Left renal pelvis (tissue), 4 donors: ENCODE measurements at places on chromosomes 4 and X.

DNA sequence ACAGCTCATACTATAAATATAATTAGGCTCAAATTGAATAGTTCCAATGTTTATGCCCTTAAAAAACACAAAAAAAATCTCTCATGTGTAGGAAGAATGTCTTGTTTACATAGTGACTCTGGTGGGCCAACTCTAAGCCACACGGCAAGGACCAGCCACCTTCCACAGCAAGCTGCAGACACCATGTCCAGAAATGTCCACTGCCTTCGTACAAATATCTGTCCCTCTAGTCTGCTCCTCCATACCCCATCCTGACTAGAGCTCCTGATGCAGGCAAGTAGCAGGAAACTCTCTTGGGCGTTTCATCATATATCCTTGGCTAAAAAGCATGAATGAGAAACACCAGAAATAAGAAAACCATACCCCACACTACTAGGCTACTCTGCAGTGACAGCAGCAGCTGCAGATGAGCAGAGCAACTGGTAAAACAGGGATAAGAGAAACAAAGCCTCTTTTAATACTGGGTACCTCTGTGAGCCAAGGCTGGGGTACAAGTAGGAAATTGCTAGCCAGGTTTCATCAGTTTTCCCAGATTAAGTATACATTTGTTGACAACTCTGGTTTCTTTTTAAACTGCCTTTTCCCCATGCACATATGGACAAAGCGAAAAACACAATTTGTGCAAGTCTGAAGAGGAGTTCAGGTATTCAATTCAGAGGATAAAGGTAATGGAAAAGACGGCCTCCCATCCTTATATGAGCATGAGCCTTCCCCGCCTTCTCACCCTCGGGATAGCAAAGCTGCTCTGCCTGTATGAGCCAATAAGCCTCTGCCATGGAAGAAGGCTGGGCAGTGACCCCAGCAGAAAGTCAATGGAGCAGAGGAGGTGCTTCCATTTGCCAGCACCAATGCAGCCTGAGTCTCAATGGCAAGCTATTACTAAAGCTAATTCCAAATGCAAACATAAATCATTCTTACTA, 245.4 kb downstream of the DCLK2 start:
- no peak for DNase-seq

- no peak for DNase-seq
These were observed 557 bp upstream of the USP38 start for GRCh38 chr4:143184217-143184502.

DNA sequence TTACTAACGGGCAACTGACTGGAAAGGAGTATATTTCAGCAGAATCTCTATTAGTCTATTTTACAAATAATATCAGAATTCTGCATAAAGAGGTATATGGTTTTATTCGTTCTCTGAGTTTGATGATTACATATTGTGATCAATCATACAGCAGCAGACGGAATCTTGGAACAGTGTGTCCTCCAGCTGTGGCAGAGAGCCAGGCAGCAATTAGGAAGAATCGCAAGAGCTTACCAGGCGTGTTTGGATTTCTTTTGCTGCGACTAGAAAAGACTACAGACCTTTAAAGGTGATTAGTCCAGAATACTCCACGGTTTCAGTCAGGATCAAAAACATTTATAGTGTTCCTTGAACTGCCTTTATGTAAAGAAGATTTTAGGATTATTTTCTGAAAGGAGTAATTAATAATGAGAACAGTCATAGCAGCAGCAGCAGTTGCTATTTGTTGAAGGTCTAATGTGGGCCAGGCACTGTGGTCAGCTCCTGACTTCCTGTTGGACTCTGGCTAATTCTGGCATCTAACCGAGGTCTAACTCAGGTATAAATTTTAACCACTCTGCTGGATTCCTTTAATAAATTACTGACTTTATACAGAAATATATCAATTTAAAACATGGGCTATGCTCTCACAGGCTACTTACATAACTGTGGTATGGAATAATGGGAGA, 225.3 kb upstream of the CXorf66 start:
- no peak for DNase-seq

GRCh38 chr4:120066517-120067340, at the start of gene MAD2L1:
Gene MAD2L1 (minus strand): TSS chr4:120066848. CDS start chr4:120066734, 114 bp downstream.
- peak; percentile 95 for DNase-seq

DNA sequence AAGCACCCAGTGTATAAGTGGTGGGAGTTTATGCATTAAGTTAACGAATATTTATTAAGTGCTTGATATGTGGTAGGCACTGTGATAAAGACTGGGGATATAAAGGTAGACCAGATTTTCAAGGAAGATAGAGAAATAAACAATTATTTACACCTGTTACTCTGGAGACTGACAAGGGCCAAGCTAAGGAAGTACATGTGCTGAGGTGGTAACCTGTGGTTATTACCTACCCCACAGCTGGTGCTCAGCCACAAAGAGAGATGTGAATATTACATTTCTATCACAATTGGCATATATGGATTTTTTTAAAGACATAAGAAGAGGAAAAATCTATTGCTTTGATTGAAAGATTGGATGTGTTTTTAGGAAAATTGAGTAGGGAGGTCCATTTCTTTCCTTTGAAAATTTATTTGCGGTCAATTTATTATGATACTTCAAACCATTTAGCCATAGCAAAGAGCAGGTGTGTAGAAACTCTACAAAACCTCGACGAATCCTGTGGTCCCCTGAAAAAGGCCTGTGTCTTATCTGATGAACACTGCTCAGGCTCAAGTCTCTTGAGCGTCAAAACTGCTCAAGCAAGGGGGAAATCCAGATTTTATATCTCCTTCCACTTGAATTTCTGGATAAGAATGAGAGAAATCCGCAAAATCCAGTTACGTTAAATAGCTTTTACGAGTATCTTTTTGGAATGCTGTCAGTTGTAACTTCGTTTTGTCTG, 217.7 kb upstream of the HAND2 start:
- no peak for DNase-seq

DNA sequence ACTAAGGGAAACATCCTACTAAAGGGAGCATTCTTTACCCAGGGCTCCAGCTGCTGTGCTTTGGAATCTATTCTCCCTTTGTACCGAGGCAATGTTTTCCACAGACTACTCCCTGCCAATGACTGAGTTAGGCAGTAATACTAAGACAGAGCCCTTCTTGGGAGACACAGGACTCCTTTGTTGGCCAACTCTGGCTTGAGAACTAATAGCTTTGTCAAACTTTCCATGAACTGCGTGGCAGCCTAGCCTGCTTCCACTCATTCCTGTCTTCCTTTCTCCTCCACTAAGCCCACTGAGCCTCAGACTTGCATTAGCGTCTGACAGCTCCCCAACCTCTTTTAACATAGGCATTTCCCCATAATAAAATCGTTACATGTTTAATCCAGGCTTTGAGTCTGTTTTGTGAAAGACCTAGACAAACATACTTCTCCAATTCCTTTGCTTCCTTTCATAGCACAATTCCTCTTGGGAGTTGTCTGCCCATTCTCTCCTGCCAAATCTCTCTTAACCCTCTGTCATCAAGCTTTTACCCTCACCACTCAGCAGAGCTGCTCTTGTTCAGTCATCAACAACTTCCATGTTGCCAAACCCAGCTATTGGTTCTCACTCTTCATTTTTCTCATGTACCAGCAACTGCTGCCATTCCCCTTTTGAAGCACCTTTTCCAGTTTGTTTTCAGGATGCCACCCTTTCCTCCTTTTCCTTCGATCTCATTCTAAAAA, 300.3 kb upstream of the IGFBP7 start:
- DNase-seq: no peak

- no peak for DNase-seq
These were observed 175.3 kb downstream of the TSPAN5 start for GRCh38 chr4:98482847-98483806.

GRCh38 chr4:147017081-147017480, 71.4 kb upstream of the TTC29 start:
- no peak for DNase-seq

GRCh38 chr4:2754848-2755819, 1.0 kb downstream of the TNIP2 start:
- no peak for DNase-seq

DNA sequence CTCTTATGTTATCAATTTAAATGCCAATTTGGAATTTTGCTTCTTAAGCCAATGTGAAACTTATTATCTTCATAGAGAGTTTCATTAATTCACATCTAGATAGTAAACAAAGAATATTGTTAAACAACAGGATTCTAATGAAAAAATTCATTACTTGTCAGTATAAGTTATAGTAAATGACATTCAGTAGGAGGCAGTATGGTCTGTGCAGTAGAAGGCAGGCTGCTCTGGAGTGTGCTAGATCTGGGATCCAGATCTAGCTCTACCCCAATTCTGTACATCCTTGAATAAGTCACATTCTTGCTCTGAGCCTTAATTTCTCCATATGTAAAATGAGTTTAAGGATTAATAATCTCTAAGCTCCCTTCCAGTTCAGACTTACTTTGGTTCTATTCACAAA, 202.7 kb upstream of the POU3F4 start:
- DNase-seq: no peak

DNA sequence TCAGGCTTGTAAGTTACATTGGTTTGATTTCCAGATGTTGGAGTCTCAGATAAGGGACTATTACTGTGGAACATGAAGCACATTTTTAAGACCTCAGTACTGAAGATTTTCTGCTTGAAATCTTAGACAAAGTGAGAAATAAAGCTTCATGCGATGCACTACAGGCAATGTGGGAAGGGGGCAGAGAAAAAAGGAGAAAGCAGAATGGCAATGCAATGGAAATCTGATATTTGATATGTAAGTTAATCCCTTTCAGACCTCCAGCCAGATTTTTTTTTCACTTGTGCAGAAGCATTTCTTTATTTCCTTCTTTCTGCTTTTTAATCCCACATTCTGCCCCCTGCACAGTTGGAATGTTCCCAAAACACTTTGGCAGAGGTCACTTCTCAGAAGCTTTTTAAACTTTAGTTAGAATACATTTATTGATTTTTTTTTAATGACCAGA, 174.3 kb downstream of the ADGRL3 start:
- no peak for DNase-seq

GRCh38 chr4:130738233-130738632, 1642.3 kb downstream of the C4orf33 start:
- DNase-seq: no peak

DNA sequence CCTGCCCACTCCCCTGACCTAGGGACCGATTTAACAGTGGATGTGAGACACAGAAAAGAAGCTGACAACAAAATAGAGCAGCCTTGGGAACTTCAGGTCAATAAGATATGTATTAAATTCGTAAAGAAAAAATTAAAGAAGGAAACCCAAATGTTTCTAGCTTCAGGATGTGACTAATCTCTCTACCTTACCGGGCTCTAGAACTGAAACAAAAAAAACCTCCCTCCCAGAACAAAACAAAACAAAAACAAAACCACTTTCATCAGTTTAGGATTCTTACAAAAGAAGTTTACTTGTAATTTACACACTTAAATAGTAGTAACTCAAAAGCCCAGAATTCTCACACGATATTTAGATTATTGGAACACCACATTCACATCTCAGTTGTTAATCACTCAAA, 185.8 kb upstream of the RPS6KA3 start:
- DNase-seq: no peak

DNA sequence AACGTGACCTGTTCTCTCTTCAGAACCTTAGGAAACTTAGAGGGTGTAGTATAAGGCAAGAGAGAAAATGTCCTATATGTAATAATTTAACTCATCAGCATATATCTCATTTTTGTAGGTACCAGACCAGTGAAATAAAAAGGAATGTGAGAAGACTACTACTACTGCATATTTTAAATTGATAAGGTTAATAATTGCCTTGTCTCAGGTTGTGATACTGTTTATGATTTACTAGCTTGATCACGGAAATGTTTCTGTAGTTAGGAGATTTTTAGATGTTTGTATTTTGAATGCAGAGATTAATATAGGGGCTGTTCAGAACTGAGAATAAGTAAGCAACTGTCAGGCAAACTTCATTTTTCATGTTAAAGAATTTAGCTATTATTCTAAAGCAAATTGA, 1563.4 kb downstream of the C4orf33 start:
- DNase-seq: no peak

DNA sequence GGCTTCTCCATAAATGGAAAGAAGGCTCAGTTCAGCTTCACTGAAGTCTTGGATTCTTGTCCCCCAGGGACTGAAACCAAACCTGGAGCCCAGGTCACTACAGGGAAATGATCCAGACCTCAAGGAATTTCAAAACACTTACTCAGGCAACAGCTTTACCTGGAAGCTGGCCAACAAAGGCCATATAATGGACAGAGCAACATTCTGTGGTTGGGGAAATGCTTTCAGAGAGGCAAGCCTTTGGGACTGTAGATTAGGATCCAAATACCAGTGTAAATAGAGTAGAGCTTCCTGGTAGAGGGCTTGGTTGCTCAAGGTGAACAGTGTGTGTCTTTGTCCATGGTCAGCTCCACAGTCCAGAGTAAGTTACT, 57.0 kb upstream of the PROM1 start:
- peak; percentile 31 for DNase-seq

DNA sequence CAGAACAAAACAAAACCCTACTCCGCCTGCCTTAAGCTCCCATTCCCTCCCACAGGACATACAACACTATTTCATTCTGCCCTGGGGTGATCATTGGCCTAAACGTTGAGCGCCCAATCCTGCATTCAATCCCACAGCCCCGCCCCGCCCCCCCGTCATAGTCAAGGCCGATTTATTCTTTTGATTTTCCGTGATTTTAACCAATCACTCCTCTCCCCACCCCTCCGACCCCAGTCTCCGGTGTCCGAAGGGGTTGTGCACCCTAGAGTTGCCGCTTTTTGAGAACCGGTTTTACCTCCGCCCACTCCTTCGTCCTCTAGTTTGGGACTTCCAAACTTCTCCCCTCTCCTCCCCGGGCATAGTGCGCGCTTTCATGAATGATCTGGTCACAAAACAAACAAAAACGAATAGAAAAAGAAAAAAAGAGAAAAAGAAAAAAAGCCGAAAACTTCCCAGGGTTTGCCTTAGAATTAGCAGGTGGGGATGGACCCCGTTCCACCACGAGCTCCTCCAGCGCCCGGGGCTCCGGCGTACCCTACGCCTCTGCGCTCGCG, 446 bp upstream of the UBE2A start:
- DNase-seq: no peak

- DNase-seq: no peak
These were observed 17.4 kb downstream of the FAM199X start for GRCh38 chrX:104183685-104184084.

- DNase-seq: no peak
These were observed 985.0 kb downstream of the C4orf33 start for GRCh38 chr4:130080872-130081451.

- no peak for DNase-seq
These were observed 132.6 kb downstream of the FHIP1A start for GRCh38 chr4:151541389-151542071.

DNA sequence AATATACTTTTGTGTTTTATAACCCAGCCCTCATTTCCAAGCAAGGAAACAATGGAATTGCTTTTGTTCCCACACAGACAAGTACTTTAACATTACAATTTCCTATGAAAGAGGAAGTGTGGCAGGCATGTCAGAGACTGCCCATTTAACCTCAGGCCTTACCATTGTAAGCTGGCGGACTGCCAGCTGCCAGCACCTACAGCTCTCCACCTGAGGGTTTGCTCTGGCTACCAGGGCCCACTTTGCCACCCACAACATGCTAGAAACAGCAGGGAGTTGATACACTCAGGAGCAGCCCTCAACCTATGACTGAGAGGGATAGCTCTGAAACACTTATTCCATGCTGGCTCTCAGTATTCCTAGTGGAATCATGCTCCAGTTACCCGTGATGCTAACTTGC, 152.3 kb upstream of the PRDX4 start:
- DNase-seq: no peak

- DNase-seq: no peak
These were observed 777.3 kb upstream of the GALNTL6 start for GRCh38 chr4:171035909-171036308.

- DNase-seq: no peak
These were observed 15.4 kb upstream of the OCIAD1 start for GRCh38 chr4:48815483-48815882.
